ENCODE measurements at places on chromosomes 11 and 22.

GRCh38 chr11:44661311-44661717, 65.4 kb upstream of the TSPAN18 start:
- DNase-seq = no peak

GRCh38 chr22:47168441-47168840, 406.0 kb downstream of the TBC1D22A start:
- no peak for DNase-seq

- DNase-seq = no peak
Measured at GRCh38 chr11:116180806-116181600, 591.8 kb downstream of the BUD13 start.

GRCh38 chr11:130653838-130654636, 205.6 kb downstream of the ADAMTS15 start:
- no peak for DNase-seq

DNA sequence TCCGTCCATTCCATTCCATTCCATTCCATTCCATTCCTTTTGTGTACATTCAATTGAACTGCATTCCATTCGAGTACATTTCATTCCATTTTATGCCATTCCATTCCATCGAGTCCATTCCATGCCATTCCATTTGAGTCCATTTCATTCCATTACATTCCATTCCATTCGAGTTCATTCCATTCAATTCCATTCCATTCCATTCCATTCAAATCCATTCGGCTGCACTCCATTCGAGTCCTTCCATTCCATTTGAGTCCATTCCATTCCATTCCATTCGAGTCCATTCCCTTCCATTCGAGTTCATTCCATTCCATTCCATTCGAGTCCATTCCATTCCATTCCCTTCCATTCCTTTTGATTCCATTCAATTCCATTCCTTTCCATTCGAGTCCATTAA, 4800.6 kb upstream of the OR11H1 start:
- DNase-seq = no peak

GRCh38 chr22:38088629-38089473, 4.9 kb upstream of the SLC16A8 start:
- DNase-seq = no peak

DNA sequence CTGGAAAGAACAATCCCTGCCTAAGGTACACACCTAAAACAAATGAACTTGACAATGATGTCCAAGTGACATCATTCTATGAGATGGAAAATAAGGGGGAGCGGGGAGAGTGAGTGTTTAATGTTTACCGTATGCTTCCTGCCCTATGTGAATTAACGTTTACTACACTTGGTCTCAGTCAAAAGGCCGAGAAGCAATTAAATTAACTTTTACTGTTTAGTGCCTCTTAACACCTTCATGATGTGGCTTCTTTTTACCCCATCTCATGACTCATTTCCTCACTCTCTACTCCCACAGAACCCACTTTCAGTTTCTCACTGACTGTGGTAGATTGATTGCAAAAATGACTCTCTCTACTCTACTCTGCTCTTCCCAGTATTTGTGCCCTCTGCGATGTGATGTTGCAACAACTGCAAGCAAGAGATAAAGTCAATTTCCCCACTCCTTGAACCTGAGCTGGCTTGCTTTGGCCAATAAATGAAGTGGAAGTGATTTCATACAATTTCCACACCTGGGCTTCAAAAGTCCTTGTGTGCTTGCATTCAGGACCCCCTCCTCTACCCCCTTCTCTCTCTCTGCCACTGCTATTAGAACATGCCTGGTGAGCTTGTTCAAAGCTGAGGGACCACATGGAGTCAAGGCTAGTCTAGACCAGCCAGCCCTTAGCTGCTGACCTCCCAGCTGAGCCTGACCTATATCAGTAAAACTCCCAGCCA, 11.6 kb upstream of the ALKBH3 start:
- peak; percentile 70 for DNase-seq

- peak; percentile 26 for DNase-seq
Measured at GRCh38 chr11:35662061-35662648, 420 bp upstream of the TRIM44 start.

- DNase-seq = peak; percentile 56
Measured at GRCh38 chr11:105034813-105035620, at the start of gene CASP1. TSS of gene CASP1 (minus strand) at chr11:105035144. CDS start at chr11:105035113, 31 bp downstream.

All from activated naive CD4-positive, alpha-beta T cell treated with anti-CD3 and anti-CD28 coated beads for 36 hours (primary cell).